ENCODE measurements at places on chromosomes 5 and 9. TPM values are rescaled to one million over a fixed set of nuclear protein-coding genes. Genes with fewer than 3 reads are reported as not detected.
A peak's percentile ranks its signal among the peaks of the same experiment; 100 is the strongest.

GRCh38 chr9:128550226-128550625 lies 2.2 kb upstream of the SPTAN1 start:
- DNase-seq = no peak

- DNase-seq = no peak
Observed at GRCh38 chr9:38311382-38312270, 80.9 kb upstream of the ALDH1B1 start.

DNA sequence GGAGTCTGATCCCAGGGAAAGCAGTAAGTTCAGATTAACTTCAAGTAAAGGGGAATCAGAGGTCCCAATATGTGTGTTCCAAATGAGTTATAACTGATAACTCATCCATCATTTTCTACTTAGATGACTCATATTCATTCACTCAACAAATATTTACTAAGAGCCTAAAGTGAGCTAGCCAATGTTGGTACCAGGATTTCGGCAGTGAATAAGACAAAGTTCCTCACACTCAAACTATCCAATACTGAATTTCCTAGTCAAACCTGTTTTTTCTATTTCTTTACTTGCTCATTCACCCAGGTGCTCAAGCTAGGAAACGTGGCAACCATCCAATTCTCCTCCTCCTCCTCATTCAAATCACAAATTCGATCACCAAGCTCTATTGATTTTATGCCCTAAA lies 25.8 kb downstream of the FBXW2 start:
- DNase-seq = peak; percentile 61

DNA sequence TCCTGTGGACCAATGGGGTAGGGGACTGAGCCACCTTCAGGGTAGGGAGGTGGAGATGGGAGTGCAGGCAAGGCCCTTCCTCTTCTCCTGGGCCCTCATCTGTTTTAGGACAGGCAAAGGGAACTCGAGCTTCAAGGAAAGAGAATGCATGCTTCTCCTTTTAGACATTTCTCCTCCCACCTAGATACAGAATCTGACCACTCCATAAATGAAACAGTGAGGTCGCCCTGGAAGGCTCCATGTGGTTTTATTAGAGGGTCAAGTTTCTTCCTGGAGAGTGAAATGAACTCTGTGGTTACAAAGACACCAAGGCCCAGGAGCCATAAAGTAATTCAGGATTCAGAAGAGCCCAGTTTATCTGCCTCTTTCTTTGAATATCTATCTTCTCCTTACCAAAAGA lies 14.9 kb downstream of the LHFPL2 start:
- DNase-seq = no peak

- no peak for DNase-seq
Observed at GRCh38 chr9:132838291-132838690, 39.8 kb downstream of the AK8 start.

The TTC23L gene
- polyA plus RNA-seq = not detected

DNA sequence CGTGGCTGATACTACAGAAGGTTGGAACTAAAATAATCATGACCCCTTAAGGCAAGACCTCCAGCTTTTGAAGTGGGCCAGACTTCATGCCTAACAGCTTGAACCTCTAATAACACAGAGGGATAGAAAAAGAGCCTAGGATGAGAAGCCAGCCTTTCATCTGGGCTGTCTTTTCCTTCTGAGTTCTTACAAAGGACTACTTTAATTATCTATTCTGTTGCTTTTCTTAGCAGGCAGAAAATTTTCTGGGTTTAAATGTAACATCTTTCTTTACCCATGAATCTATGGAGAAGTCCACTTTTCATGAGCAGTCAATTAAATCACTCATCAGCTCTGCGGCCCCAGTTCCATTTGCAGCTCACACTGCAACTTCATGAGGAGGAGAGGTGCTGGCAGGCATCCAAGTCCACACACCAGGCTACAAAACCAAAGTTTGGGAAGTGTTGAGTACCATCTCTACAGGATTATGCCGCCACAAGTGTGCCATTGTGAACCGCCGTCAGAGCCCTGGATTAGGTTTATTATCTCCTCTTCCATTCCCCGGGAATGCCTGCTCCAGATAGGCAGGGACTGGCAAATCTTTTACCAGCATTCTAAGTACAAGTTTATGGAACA lies 192.0 kb downstream of the TLE4 start:
- no peak for DNase-seq
